ENCODE measurements at places on chromosomes 6 and 20.

DNA sequence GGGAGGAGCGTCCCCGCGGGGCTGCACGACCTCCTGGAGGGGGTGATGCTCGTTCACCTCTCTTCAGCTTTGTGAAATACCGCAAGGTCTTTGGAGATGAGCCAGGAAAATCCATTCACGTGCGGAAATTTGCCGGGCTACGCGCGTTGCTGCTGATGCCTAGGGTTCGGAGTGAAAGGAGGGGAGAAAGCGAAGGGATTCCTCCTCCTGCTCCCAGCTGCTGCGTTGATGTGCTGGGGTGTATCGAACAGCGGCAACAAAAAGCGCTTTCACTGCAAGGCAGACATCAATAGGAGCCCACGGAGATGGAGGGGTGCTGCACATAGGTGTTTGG, 391 bp upstream of the B3GAT2 start:
- DNase-seq, result no peak

DNA sequence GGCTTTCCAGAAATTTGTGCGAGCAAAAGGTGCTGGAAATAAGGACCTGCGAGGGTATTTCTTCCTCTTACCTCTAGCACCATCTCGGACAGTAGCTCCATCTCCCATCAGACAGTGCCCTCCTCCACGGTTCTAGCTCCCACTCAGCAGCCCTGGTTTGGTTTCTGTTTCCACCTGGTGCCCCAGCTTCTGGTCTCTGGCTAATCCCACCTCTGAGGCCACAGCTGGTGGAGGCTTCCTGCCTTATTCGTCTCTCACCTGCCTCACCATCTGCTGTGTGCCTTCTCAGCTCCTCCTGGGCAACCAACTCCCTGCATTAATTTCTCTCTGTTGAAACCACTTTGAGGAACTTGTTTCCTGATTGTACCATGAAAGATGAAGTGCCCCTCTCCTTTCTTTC, 162.4 kb upstream of the CDYL start:
- DNase-seq, result no peak

DNA sequence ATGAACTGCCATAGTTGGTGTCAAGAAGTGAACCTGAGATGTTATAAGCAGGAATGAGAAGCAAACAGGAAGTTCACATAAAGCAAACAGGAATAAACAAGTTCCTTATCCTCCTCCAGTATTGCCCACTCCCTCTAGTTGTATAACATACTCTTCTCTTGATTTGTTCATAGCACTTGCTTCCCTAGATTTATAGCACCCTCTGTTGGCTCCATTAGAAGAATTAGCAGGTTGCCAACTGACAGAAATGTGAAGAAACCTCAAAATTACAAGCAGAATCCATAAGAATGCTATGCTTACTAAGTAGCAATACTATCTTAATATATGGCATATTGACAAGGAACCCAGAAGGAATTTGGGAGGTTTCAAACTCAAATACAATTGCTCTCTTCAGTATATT, 195.4 kb downstream of the TBX18 start:
- DNase-seq, result no peak

GRCh38 chr20:33840160-33840559, 29.0 kb downstream of the CHMP4B start:
- DNase-seq, result no peak

- DNase-seq, result no peak
Measured at GRCh38 chr6:109117346-109118035, 22.2 kb downstream of the CEP57L1 start.

DNA sequence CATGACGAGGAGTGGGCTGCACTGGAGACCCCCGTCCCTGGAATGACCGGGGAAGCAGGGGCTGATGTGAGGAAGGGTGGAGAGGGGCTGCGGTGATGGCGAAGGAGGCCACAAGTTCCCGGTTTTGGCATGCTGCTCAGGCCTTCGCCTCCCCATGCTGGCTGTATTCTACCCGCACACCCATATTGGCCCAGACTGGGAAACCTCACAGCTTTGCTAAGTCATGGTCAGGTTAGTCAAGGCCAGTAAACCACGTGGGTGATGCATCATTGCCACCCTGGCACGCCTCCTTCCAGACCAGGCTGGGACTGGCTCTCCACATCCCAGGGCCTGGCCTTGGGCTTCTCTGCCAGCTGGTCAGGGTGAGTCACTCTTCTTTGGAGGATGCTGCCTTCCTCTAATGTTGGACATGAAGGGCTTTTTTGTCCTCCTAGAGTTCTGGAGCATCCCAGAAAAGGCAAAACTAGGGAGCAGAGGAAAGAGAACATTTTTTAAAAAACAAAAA, 53.8 kb downstream of the PCNA start:
- no peak for DNase-seq

GRCh38 chr6:135108692-135109091, 54.1 kb upstream of the HBS1L start:
- no peak for DNase-seq

DNA sequence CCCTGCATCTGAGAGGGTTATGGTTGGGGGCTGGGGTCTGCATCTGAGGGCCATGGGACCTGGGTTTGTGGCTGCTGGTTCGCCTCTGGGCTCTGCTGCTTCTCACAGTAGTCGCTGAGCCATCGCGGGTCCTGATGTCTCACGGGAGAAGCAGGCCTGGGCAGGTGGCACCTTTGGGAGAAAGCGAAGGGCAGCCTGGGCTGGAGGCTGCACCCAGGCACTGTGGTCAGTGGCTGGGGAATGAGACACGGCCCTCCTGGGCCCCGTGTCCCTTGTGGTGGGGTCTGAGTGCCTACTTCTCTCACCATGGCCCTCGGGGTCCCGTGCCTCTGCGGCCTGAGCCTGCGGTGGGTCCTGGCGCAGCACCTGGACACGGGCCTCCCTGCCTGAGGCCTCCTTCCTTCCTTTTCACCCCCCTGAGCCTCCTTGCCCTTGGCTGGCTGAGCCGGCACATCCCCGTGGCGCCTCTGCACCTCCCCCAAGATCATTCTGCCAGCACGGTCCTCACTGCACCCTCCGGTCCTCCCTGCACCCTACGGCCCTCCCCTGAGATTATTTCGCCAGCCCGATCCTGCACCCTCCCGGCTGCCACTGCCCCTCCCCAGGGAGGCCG, 206.0 kb downstream of the ERMARD start:
- no peak for DNase-seq

DNA sequence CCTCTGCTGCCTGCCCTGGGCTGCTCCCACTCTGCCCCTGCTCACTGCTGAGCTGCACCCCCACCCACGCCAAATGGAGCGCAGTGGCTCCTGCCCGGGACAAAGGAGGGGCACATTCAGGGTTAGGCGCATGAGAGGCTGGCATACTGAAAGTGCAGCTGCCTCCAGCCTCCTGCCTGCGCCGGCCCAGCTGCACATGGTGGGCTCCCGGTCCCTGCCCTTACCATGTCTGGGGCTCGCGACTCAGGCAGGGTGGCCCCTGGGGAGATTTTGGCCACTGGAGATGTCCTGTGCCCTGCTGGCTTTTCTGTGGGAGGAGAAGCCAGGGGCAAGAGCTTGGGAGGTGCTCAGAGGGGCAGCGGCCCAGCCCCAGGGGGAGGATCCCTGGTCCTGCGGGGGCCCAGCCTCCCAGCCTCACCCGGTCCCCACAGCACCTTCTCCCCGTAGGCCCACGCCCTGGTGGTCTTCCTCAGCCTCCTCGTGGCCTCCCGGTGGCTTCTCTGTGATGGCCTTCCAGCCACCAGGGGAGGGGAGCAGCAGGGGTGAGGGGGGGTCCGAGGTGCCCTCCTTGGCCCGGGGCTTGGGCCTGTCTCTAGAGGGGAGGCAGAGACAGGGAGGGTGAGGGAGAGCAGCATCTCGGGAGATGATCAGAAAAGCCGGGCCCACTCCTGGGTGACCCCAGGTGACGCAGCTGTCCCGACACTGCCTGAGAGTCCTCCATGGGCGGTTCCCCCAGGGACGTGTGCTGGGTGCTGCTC, 8.4 kb upstream of the CABLES2 start:
- no peak for DNase-seq

GRCh38 chr6:153727885-153728284, 311.2 kb upstream of the OPRM1 start:
- no peak for DNase-seq

DNA sequence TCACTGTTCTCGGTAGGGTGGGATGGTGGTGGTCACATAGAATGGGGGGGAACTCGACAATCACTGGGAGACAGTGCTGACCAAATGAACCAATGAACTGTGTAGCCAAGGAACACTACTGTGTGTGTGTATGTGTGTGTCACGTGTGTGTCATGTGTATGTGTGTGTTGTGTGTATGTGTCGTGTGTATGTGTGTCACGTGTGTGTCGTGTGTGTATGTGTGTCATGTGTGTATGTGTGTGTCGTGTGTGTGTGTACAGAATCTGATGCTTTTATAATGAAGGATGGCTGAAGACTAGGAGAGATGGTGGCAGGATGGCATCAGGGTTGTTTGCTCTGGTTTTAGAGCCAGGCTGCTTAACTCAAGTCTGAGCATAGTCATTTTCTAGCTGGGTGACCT, 99.1 kb upstream of the DUSP22 start:
- no peak for DNase-seq
